GM12891 (cell line): ENCODE measurements at places on chromosomes 5 and 9.

- no peak for DNase-seq
Measured at GRCh38 chr5:8520917-8521316, 652.0 kb downstream of the MTRR start.

DNA sequence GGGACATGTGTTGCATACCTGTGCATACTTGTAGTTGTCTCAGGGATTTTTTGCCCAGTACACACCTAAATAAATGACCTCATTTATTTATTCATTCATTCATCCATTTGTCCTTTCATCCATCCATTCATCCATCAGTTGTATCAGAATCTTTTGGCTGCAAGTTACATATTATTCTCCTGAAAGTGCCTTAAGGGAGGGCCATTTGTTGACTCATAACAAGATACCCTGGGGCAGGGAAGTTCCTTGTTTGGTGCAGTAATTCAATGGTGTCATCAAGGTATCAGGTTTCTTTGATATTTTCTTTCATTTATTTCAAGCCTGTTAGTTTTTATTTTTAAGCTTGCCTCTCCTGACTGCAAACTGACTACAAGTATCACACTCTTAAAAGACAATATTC is 597.9 kb upstream of the TLE4 start:
- no peak for DNase-seq

DNA sequence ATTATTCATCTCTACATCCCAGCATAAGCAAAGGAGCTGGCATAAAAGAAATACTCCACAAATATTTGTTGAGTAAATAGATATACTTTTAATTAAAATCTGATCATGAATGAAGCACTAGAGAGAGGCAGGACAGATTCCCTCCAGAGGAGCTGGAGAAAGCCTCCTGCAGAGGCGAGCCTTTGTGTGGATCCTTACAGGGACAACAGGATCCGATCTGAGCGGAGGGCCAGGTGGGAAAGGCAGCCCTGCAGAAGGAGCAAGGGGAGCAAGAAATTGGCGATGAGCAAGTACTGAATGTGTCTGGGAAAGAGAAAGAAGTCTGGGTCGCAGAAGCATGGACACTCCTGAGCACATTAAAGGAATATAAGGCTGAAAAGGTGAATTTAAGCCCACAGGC is 69.4 kb downstream of the EBF1 start:
- no peak for DNase-seq

DNA sequence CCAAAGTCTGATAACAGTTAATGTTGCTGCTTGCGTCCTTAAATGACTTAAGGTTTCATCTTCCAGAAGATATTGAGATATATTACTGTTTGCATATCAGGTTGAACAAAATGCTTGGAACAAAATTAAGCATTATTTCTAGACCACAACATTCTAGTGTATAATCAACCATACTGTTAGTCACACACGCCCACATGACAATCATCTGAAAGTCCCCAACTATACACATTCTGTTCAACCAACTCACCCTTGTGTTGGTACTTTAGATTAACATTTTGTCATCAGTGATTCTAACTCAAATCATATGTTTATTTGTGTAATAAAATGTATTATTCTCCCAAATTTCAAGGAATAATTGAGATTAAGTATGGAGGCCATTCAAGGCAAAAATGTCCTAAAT is 47.3 kb downstream of the LURAP1L start:
- no peak for DNase-seq

DNA sequence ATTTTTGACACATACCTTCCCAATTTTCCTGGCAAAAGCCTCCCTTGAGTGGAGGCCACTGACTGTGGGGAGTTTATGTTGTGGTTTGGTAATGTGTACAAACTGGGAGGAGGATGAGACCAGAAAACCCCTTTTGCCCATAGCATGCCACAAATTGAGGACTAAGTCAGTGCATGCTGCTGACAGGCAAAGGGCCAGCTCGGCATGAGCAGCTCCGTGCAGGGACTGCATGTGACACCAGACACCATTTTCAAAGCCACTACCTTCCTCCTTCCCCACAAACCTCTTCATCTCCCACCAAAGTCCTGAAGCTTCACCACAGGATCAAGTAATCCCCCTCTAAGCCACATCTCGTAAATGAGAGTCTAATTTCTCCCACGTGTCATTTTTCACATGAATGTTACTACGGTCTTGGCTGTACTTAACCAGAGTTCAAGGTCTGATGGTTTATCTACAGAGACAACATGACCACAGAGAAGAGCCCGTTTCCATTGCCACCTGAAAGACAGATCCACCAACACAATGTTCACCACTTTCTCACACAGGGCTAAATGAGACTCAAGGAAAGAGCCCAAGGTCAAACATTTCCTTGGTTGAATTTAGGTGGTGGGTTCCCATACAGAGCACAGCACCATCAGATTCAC is 106.5 kb downstream of the NFIB start:
- DNase-seq: no peak

DNA sequence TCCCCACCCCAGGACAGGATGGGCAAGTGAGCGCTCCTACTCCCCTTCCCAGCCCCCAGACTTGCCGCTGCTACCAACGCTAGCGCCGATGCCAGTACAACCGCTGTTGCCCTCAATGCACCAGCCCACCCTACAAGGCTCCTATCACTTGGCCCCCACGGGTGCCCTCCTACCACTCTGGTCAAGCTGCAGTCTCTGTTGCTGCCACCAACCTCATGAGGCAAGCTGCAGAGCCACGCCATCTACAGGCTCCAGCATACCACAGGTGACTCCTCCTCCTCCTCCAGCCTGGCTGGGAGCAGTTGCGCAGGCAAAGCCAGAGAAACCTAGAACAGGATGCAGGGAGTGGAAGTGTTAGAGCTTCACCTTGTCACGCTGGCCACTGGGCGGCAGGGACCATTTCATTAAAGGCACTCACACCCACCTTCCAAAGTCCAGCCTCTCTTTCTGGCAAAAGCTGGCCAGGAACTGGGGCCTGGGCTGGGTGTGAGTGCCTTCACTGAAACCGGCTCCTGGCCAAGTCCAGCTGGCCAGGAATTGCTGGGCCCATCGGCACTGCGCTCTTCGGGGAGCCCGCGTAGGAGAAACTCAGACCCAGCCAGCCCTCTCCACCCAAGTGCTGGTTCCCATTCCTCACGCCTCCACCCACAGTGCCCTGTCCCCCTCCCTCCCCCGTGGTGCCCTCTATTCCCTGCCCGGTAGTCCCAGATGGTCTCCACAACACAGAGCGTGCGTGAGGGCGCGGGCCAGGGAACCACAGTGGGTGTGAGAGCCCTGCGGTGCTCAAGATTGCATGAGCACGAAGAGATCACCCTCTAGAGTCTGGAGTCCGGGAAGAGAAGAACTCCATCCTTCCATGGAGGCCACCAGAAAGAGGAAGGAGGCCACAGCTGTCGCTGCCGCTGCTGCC is 1.6 kb upstream of the PCAT7 start:
- no peak for DNase-seq

GRCh38 chr5:139845846-139846681 is 50.5 kb downstream of the PSD2 start:
- no peak for DNase-seq

- no peak for DNase-seq
Measured at GRCh38 chr9:38687992-38688391, 31.9 kb downstream of the FAM240B start.

GRCh38 chr5:93654676-93655075 is 71.7 kb downstream of the NR2F1 start:
- no peak for DNase-seq

GRCh38 chr9:69623276-69623675 is 48.9 kb downstream of the APBA1 start:
- DNase-seq: no peak

DNA sequence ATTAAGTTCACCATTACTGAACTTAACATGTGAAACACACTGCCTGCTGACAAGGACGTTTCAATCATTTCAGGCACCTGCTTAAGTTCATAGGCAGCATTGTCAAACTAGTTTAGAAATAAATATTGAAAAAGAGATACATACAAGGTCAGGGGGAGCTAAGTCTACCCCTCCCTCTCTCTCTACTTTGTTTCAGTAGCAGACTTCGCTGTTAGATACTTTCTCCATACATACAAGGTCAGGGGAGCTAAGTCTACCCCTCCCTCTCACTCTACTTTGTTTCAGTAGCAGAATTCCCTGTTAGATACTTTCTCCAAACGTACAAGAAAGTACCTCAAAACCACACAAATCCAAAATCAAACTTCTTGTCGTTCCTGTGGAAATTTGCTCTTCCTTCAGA is 387.4 kb upstream of the PDE4D start:
- DNase-seq: no peak

DNA sequence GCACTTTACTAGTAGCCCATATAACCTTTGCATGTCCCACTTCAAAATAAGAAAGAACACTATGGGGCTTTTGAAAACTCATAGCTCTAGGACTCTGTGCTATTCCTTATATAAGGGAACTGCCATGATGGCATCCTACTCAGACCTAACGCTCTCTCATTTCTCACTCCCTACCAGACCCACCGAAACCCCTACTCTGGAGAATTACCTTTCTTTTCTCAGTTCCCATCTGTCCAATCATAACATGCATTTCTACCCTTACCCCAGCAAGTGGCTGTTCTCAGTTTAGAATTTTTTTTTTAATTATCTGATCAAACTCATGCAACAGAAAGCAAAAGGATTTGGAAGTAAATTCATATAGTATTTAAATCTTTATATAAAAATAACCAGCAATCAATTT is 27.3 kb downstream of the CARNMT1 start:
- DNase-seq: no peak
